ENCODE measurements at places on chromosomes 12 and 14.
A peak's percentile ranks its signal among the peaks of the same experiment; 100 is the strongest.

DNA sequence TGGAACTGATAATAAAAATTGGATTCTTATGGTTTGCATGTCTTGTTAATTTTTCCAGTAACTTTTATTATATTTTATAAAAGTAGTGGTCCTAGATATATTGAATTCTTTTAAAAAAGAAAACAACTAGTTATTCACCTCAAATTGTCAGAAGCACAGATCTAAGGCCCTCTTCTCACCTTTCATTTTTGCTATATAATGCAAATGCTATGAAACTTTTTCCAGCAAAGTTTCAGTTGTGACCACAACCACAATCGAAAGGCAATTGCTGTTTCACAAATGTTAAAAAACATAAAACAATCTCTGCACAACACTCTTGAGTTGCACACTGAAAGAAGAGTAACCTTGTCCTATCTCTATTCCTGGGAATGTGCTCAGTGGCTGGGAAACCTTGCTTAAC is 479.8 kb upstream of the FLRT2 start:
- DNase-seq: no peak

DNA sequence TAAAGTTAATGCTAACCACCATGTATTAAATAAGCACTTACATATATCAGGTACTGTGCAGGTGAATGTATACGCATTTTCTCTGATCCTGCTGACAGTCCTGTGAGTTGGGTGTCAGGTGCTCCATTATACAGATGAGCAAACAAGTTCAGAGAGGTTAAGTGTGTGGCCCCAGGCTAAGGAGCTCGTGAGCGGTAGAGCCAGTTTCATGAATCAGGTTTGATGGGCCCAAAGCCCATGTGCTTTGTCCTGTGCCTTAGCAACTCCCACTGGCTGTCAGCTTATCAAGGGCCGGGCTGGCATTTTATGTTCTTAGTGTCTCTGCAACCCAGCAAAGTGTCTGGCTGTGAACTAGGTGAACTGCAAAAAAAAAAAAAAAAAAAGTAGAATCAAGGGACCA is 701.2 kb upstream of the TBX3 start:
- DNase-seq: no peak

DNA sequence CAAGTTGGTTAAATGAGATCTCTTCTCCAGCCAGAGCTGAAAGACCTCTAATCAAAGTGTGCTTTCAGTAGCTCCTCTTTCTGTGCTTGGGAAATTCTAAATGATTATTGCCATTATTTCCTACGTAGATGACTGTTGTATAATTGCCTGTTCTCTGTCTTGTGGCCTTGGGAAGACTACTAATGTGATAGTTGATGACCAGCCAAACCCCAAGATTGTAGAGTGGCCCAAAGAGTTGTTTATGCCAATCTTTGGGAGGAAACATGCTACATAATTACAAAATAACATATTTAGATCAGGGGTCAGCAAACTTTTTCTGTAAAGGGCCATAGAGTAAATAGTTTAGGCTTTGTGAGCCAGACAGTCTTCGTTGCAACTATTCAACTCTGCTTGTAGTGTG is 135.1 kb upstream of the DIO2 start:
- no peak for DNase-seq

- DNase-seq: no peak
These were observed 18.8 kb downstream of the CLMN start for GRCh38 chr14:95300697-95301526.

DNA sequence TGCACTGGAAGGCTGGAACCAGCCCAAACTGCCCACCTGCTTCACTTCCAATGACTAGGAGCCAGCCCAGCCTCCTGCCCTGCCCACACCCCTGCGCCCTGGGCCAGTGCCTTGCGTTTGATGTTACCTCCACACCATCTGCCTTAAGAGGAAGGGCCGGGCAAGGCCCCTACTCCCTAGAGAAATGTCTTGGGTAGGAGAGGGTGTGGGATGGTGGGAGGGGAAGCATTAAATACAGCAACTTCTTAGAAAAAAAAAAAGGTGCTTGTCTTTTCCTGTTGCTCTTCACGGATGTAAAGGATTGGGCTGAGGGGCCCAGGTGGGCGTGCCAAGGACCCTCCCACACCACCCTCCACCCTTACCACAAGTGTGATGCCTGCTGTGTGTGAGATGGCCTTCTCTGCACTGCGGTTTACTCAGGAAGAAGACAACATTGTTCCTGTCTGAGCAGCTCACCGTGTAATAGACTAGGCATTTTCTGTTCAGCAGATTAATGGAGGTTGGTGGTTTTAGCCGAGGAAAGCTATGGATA is 99.9 kb downstream of the NINJ2 start:
- peak; percentile 71 for DNase-seq

Measured in activated CD4-positive, alpha-beta T cell treated with anti-CD3 and anti-CD28 coated beads, Interleukin-10, Interleukin-2, amounts not matched to agents 100 ng/mL and 50 ng/mL, durations not matched to agents 16 hours and 8 hours (primary cell).